Ascending aorta (tissue), 2 donors: ENCODE measurements at places on chromosomes 12 and 14.

DNA sequence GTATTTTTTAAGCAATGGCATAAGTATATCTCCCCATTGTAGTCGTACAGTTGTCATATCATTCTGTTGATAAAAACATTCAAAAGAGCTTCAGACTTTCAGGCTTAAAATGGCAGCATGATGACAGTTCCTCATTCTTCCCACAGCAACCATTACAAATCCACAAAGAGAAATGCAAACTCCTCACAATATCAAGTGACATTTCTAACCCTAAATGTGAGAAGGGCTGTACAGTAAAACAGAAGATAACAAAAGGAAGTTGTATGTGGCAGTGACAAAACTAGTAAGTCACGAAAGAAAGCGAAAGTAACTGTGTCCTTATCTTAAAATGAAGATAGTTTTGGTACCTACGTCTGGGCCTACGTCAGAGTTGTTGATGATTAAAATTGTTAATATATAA is 46.7 kb downstream of the GXYLT1 start:
- DNase-seq = no peak

DNA sequence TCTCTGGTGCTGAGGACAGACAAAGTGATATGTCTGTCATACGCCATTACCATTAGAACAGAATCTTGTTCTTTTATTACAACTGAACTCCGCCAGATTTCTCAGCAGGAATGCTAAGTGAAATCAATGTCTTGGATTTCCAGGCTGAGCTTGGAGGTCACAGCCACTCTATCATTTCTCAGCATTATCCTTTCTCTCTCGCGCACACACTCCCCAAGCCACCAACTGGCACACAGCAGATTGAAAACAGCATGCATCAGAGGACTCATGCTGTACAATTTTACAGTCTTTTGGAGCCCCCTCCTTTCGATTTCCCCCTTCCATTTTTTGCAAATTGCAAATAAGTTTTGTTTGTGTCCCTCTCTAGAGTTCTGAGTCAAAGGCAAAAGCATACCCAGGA is 348.6 kb downstream of the SOX5 start:
- no peak for DNase-seq

GRCh38 chr14:96806836-96807235 is 9.7 kb downstream of the VRK1 start:
- no peak for DNase-seq

- no peak for DNase-seq
Observed at GRCh38 chr12:116194935-116195431, 82.5 kb downstream of the MED13L start.

- no peak for DNase-seq
Observed at GRCh38 chr12:28258998-28259397, 68.7 kb downstream of the CCDC91 start.

DNA sequence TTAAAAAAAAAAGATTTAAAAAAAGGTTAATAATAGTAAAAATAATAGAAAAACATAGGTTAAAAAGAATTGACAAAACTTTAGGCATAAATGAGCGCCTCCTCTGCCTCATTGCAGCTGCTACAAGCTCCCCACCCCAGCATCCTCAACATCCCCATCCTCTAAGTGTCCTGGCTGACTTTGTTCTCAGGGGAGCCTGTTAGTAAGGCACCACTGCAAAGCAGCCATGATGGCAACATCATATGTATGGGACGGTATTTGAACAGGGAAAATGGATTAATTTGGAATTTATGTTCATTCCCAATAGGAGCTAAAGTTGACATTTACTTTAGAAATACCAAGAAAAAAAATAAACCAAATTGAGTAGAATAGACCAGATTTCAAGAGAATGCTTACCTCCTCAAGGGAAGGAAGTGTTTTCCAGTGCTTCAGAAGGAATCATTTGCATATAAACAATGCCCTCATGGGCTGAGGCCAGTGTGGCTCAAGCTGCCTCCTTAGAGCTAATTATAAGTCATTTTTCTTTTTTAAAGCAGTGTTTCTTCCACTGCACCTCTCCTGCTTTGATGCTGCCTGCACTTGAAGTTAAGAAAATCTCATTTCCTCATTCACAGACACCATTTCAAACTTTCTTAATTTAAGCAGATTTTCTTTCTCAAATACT is 59.6 kb downstream of the DACT1 start:
- no peak for DNase-seq

GRCh38 chr14:31164115-31164514 is 43.5 kb downstream of the HECTD1 start:
- DNase-seq = no peak

GRCh38 chr14:57462551-57462950 is 31.1 kb downstream of the CCDC198 start:
- DNase-seq = no peak

DNA sequence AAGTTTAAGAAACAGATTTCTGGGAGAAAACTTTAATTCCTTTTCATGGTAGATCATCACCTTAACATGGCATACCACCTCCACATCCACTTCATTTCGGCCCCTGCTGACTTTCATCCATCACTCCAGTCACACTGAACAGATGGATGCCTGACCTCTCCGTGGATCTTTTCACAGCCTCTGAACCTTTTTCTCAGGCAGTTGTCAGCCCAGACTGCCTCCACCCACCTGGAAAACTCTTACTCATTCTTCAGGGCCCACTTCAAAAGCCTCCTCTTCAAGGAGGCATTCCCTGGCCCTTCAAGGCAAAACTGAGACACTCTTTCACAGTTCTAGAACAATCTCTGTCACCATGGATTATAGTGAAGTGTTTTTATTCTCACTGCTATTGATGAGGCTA is 52.9 kb downstream of the GXYLT1 start:
- no peak for DNase-seq

GRCh38 chr14:59895721-59896120 is 24.2 kb upstream of the LRRC9 start:
- DNase-seq = no peak

GRCh38 chr12:49987625-49988303 is 15.0 kb downstream of the AQP6 start:
- DNase-seq = no peak

- DNase-seq = no peak
Observed at GRCh38 chr14:19823765-19824164, 20.2 kb downstream of the OR4N2 start.

- no peak for DNase-seq
Observed at GRCh38 chr12:15265875-15266274, 44.7 kb upstream of the RERG start.
